Stimulated activated CD4-positive, alpha-beta T cell treated with anti-CD3 and anti-CD28 coated beads, TNF-alpha, amount 100 ng/mL, for 1 hour (primary cell): ENCODE measurements at places on chromosomes 12 and 14.

GRCh38 chr14:86388216-86388615 is 858.3 kb downstream of the FLRT2 start:
- DNase-seq = no peak

DNA sequence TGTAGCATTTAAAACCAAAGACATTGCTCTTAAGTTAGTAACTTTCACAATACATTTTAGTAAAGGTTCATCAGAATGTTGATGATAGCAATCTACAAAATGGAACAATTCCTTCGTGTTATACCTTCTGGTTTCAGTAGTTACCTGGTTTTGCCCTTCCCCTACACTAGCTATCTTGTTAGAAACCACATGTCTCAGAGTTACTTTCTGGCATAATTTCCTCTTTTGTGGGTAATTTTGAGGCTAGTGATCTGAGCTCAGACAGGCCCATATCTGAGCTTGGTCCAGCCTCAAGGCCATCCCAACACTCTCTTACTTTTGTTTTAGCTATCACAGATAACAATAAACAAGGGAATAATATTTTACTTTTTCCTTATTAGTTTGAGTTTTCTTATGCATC is 196.9 kb downstream of the KITLG start:
- DNase-seq = no peak

GRCh38 chr12:86292480-86292879 is 36.3 kb upstream of the MGAT4C start:
- DNase-seq = no peak

DNA sequence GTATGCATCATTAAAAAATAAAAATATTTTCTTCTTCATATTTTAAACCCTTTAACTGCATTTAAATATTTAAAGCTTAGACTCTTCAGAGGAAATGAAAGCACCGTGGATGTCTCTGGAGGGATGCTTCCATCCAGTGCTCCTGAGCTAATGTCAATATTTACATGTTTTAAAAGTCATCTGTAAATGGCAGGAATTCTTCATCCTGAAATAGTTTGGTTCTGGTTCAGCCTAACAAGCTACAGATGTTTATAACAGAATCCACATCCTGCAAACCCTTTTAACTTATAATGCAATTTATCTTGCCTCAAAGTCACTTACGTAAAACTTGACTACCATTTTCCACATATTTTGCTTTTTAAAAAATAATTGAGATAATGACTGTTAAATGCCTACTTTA is 1207.3 kb downstream of the SLC16A7 start:
- no peak for DNase-seq

GRCh38 chr12:51263341-51263740 is 6.9 kb downstream of the SMAGP start:
- no peak for DNase-seq
